ENCODE measurements at places on chromosomes 7 and 10. TPM values are rescaled to one million over a fixed set of nuclear protein-coding genes. Genes with fewer than 3 reads are reported as not detected.
A peak's percentile ranks its signal among the peaks of the same experiment; 100 is the strongest.

DNA sequence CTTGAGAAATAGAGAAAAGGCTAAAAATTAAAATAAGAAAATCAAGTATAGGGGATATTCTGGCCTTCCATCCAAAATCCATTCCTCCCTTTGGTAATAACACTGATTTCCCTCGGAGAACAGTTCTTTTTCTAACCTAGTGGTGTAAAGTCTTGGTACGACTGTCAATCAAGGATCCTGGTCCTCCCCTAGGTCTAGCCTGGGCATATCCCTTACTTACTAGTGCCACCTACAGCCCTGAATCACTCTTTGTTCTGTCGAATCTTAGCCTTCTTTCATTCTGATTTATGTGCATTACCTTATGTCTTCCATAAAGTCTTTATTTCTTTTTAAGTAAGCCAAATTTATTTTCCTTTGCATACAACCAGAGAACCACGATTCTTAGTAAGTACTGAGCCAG lies 298.7 kb upstream of the LRRTM3 start:
- H3K27ac ChIP-seq, result no peak overlapping the region
- no peaks in the 10 kb centered on the region for H3K4me1 ChIP-seq

DNA sequence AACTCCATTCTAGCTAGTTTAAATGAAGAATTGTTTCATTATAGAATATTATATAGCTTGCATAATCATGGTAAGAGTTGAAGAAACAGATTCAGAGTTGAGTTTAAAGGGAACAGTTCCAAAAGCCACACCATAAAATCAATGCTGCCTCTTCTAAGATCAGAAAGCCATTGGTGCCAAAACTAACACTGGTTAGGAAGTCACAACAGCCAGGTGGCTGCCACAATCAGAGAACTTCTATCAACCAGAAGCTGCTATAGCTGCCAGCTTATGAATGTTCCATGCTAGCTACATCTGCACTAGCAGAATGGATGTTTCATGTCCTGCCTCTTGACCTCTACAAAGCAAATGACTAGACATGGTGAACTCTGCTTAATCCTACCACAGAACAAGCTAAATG lies 583.1 kb upstream of the LRRN3 start:
- H3K4me1 ChIP-seq, result peaks cover 4% of the 10 kb centered on the region
- no peak overlapping the region for H3K27ac ChIP-seq
- no peaks in the 10 kb centered on the region for H3K36me3 ChIP-seq

DNA sequence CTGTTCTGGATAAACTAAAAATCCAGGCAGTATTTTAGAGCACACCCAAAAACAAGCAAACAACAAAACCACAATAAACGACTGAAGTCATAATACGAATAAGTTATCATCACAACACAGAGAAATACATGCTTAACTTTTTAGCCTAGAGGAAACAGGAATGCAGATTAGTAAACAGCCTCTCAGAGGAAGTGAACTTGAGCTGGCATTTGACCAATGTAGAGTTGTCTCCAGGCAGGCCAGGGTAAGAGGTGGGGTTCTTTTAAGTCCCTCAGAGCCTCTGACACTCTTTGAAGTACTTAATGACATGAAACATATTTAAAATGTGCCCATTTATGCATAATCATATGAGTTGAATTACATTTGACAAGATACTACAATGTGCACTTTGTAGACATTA lies 43.3 kb upstream of the PLXDC2 start:
- no peaks in the 10 kb centered on the region for H3K36me3 ChIP-seq
- H3K27ac ChIP-seq, result no peak overlapping the region
- H3K4me3 ChIP-seq, result no peak overlapping the region

DNA sequence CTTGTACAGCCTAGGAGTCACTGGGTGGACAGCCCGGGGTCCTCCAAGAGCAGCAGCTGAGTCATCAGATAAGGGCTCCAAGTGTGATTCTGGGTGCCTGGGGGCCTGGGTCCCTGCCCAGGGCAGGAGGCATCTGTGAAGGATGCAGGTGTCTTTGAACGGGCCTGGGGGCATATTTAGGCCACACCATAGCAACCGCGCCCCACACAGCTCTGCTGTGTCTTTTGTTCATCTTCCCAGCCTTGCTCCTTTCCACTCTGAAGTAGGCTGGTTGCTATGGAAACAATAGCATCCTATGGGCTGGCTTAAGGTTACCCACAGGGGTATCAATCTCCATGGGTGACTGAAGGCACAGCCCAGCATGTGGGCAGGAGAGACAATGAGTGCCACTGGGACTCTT lies 324.7 kb downstream of the TCERG1L start:
- no peak overlapping the region for H3K4me3 ChIP-seq
- no peaks in the 10 kb centered on the region for H3K36me3 ChIP-seq
- H3K27me3 ChIP-seq, result no peaks in the 10 kb centered on the region
- no peak overlapping the region for H3K27ac ChIP-seq
- H3K4me1 ChIP-seq, result no peaks in the 10 kb centered on the region

- H3K27me3 ChIP-seq, result no peaks in the 10 kb centered on the region
- DNase-seq, result no peak
- H3K4me1 ChIP-seq, result no peaks in the 10 kb centered on the region
- no peaks in the 10 kb centered on the region for H3K36me3 ChIP-seq
Observed at GRCh38 chr10:125238682-125239081, 78.3 kb upstream of the CTBP2 start.

DNA sequence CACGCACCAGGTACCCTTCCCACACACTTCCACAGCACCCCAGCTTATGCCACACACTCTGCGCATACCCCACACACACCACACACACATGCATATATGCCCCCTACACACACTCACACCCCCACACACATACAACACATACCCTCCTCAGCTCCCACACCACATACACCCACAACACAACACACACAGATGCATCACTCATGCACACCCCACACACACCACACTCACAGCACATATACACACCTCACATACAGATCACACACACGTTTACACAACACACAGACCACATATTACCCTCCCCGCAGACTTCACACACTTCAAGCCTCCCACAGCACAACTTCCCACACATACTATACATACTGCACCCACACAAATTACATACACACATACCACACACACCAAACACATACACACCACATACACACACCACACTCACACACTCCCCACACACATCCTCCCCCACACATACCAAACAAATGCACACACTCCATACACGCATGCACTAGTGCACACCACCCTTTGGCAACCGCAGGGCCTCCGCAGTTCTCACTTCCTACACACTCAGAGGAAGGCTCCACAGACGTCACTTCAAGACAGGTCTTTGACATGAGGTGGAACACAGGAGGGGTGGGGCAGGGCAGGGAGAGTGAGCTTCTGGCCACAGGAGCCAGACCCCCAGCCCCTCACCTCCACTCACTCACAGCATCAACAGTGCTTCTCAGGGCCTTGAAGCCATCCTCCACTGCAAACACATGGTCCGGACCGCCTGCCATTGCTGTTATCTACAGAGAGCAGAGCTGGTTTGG lies 18.5 kb upstream of the ANTXRL start:
- H3K4me1 ChIP-seq, result peaks cover 9% of the 10 kb centered on the region
- no peak overlapping the region for H3K4me3 ChIP-seq
- H3K36me3 ChIP-seq, result no peaks in the 10 kb centered on the region
- DNase-seq, result no peak

DNA sequence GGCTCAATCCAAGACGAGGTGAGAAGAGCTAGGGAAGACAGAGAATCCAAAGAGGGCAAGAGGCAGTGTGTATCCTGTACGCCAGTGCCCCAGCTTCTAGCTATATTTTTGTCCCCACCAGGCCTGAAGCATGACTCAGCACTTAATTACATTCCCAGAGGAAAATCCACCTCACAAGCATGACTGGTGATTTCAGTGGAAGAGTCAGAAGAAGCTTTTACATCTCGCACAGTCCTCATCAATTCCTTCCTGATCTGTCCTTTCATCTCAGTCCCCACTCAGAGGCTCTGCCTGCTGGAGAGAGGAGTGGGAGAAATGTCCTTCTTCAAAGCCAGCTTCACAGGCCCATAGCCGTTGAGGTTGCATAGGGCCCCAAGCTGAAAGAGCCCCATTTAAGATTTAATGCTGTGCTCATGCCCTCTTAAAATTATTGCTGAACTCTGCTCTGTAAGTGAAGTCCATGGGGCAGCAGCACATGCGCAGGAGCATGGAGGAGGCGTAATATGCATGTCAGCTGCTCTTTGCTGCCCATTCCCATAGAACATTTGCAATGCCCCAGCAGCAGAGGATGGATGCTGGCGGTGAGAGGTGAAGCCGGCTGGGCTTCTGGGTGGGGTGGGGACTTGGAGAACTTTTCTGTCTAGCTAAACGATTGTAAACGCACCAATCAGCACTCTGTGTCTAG lies 39.0 kb upstream of the AOAH start:
- no peak overlapping the region for H3K27ac ChIP-seq
- H3K27me3 ChIP-seq, result no peaks in the 10 kb centered on the region
- DNase-seq, result peak; percentile 44
- no peaks in the 10 kb centered on the region for H3K36me3 ChIP-seq

DNA sequence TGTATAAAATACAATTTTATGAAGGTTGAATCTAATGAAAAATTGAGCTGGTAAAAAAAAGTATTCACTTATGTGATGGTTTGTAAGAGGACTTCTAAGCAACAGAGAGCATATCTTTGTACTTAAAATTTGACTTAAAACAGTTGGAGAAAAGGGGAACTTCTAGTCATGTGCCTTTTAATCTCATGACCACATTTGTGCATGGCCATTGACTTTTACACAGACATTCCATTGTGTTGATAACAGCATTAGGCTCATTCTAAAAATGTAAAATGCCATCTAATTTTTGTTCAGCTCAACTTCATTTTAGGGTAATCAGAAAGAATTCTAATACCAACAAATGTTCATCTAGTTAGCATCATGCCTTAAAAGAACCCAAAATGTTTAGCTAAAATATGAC lies 119.9 kb downstream of the HPSE2 start:
- DNase-seq, result no peak
- peak overlapping the region; percentile 95 for H3K27ac ChIP-seq
- peaks cover 24% of the 10 kb centered on the region for H3K4me1 ChIP-seq
- no peaks in the 10 kb centered on the region for H3K27me3 ChIP-seq
- no peak overlapping the region for H3K4me3 ChIP-seq

Gene SPDYE5
- not detected for total RNA-seq

Gene MICALL2
- total RNA-seq, result 19.5 TPM

Gene SRRM3
- total RNA-seq, result 0.89 TPM

Gene RET
- total RNA-seq, result 0.09 TPM

Gene MYOZ1
- total RNA-seq, result 16.2 TPM

Measured in cardiac muscle cell (in vitro differentiated cells and primary cell).